Activated T-helper 1 cell treated with Interleukin-2 at 50 U/mL for 16 hours (primary cell): ENCODE measurements at places on chromosomes 7 and 10.

DNA sequence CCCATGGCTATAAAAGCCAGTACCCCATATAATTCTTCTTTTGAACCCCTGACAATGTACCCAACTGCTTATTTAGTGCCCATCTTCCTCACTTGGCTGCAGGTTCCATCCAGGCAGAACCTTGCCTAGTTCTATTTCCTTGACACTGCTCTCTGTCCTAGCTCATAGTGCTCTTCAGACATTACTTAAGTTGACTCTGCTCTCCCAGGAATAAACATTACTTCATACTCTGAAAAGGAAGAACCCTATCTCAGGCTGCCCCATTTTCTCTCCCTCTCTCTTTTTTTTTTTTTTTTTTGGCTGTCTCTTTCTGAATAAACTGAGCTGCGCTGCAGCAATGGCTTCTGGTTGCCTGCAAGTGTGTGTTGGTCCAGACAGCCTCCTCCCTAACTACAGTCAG, 21.0 kb downstream of the ACTA2 start:
- DNase-seq = no peak

- no peak for DNase-seq
Measured at GRCh38 chr7:90311175-90311574, 9.9 kb downstream of the FAM237B start.

- DNase-seq = no peak
Measured at GRCh38 chr10:69901628-69902505, 100.2 kb downstream of the COL13A1 start.

DNA sequence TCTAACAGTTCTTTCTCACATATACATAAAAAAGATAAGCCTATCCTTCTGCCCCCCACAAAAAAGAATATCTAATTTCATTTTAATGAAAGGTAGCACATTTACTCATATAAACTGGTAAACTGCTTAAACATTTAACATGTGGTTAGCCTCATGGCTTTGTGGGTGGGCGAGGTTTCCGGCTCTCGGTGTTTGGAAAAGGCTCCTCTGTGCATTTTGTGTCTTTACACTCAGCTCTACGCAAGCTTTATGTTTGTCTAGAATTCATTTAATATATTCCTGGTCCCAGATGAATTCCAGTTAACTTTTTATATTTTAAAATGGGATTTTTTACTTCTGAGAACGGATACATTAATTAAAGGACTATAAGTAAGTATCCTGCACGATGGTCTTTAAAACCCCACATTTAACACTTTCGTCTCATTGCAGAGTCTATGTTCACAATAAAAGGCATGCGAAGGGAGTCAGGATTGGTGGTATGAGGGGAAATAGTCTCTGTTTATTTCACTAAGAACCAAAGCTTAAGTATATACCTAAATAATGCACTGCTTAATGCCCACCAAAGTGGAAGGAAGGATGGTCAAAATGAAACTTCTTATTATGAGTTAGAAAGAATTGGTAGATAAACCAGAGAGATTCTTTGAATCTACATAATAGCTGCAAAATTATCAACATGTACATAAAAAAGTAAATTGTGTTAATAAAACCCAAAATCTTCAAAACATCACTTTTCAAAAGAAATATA, 197.2 kb downstream of the CRPPA start:
- peak; percentile 2 for DNase-seq

GRCh38 chr10:103166523-103166922, 26.5 kb downstream of the NT5C2 start:
- DNase-seq = no peak

DNA sequence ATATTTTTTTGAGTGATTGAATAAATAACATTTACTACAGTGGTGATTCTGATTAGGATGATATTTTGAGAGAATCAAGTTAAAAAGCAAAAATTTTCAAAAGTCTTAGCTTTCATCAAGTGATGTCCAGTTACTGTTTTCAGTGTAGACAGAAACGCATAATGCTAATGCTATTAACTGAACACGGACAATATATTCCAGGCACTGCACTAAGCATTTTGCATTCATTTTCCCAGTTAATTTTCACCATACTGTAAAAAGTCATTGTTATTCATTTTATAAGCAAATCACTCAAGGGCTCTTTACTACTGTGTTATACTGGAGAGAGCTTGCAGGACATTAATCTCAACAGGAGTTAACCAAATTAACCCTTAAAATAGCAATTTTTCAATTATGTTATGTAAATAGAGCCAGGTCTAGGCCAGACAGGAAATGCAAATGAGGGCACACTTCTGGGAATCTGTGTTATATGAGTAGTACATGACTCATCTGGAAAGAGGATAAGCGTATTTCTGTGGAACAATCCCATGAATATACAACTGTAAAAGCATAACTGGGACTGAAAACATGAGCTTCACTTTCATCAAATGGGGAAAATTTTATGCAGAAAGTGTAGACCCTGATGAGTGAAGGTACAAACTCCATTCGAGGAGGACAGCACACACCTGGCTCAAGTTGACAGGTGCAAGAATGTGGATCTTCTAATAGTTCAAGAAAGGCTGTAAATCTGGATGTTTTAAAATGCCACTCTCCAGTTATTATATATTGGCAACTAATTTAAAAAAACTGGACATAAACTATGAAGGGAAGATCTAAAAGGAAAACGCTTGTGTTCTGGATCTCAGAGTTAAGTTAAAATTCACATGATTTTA, 75.4 kb downstream of the ANK3 start:
- DNase-seq = no peak

DNA sequence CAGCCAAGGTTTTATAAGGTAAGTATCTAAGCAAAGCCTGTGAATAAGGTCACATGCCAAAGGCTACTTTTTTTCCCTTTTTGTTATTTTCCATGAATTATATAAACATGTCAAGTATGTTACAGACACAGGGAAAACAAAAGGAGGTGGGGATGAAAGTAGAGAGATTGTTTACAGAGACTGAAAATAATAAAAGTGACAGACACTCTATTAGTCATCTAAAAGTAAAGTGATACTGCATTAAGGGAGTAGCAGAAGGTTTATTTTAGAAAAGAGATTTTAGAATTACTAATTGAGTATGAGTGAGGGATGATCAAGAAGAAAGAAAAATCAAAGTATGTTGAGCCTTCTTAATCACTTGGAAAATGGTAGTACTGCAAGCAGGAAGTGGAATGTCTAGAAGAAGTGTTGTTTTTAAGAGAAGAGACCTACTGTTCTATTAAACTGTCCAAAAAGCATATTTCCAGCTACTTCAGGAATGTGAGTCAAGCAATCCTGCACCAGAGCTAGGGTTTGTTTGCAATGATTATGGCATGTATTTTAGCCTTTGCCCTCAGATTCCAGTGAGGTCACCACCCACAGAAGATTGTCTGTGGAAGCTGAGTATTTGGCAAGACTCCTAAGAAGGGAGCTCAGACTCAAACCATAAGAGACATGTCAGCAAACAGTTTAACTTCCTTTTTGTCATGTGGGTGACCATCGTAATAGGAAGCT, 177.9 kb upstream of the PLXDC2 start:
- DNase-seq = no peak

GRCh38 chr10:133122171-133122935, 34.6 kb downstream of the ADGRA1 start:
- DNase-seq = no peak

DNA sequence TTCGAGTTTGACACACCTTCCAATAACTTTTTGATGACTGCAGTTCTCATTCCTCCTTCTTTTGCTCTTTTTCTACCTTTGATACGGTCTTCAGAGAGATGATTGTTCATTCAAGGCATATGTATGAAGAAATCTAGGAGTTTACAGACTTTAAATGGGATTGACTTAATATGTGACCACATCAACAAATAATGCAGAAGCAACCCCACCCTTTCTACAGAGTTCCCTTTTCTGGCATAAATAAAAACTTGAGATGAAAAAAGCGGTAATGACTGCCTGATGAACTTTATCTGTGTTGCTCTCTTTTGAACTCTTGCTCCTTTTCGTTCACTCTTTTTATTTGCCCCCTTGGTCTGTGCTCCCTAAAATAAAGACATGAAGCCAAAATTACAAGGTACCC, 161.7 kb downstream of the C7orf25 start:
- DNase-seq = no peak

DNA sequence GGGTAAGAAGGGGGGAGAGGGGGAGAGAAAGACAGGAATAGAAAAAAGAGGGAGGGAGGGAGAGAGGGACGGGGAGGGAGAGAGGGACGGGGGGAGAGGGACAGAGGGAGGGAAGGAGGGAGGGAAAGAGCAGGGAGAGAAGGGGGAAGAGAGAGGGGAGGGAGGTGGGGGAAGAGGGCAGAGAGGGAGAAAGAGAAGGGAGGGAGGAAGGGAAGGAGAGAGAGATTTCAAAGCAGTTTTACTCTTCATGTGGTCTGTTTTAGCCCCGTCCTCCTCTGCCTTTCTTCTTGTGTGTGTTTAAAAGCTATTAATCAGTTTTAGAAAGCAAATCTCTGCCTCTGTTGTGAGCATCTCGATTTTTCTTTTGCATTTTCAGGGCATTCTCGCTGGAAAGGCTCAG, 237.0 kb downstream of the WDR37 start:
- DNase-seq = no peak

DNA sequence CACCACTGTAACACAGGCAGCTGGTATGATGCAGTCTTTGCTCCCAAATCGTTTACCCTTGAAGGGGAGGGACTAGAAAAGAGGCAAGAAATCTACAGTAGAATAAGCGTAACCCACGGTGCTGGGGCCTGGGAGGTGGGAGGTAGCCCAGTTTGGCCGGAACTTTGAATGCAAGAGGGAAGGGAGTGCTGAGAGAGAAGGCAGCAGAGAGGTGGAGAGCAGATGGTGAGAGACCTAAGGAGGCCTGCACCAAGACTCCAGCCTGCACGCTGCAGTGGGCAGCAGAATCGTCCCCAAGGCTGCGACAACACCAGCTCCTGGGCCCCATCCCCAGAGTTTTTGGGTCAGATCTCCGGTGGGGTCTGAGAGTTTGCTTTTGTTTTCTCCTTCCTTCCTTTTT, 547.5 kb downstream of the GALNT17 start:
- DNase-seq = no peak

- no peak for DNase-seq
Measured at GRCh38 chr7:37000511-37000910, 276.2 kb upstream of the AOAH start.

DNA sequence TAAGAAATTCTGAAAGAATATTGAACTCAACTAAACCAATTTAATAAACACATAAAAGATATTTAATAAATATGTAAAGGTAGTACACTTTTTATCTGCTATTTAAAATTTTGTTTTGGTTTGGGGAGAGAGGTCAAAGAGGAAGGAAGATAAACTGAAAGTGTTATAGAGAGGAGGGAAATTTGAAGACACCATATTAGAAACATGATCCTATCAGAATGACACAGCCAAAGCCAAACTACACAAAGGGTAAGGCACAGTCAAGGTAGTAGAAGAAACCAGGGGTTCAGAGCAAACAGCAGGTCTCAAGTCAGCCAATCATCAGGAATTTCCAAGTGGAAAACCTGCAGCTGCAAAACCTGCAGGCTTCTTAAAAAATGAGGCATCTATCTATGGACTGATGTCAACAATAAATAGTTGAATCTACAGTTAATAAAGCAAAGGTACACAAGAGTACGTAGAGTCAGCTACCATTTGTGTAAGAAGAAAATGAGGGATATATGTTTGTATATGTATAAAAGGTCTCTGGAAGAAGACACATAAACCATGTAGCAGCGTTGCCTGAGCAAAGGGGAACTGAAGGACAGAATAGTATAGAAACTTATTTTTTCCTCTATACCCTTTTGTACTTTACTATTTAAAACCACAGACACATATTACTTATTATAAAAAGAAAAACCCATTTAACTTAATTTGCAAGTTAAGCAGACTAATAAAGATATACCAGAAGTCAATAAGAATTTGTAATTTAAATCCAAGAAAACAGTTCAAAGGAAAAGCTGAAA, 10.0 kb downstream of the ZNF800 start:
- DNase-seq = no peak

DNA sequence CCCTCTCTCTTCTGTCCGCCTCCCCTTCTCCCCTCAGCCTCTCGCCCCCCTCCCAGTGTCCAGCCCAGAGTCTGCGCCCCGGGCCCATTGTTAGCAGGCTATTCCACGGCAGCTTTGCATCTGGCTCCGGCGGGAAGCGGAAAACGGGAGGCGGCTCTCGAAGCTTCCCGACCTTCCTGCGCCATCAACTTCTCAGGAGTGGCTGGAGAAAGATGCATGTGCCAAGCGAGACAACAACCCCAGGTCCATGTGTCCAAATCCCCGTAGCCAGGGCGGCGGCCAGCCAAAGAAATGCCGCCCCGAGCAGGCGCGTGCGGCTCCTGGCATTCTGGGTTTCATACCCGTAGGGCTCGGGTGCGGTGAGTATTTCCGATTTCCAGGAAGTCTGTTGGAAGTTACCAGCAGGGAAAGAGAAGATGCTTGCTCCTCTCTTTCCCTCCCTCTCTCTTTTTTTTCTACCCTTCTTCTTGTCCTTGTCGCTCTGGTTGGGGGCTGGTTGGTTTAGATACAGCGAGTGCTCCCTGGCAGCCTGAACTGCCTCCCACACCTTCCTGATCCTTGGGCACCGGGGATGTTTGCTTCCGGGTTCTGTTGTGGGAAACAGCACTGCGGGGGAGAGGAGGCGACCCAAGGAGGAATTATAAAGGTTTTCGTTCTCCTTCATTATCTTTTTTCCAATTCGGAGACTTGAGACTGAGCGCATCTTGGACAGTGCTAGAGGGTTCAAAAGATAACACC, 1.2 kb upstream of the HOXA2 start:
- DNase-seq = no peak

DNA sequence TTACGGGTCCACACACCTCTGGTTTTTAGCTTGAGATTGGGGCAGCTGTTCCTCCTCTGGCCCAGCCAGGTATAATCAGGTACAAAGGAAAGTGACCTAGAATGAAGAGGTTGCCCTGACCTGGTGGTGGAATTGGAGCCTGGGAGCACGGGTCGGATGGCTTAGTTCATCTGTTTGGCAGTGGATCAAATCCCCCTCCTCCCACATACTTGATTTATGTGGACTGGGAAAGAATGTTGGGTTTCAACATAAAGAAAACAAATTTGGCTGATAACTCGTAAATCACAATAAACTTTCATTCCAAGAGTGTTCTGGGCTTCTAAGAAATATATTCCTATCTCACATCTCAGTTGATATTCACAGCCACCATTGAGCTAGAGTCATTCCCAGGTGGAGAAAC, 186.8 kb downstream of the CUX1 start:
- DNase-seq = no peak

DNA sequence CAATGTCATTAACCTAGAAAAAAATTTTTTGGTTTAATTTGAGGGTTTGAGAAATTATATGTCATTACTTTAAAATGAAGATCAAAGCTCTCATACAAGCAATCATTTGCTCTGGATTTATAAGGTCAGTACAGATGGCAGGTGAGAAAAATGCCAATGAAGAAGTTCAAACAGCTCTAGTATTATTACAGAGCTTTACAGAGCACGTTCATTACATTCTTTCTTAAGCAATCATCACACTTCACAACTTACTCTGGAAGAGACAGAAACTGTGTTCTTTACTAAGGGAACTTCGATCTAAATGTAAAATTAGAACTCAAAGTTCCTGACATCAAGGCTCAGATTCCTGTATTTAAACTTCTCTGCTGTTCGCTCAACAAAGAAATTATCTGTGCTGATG, 153.4 kb downstream of the ATE1 start:
- DNase-seq = no peak
